ENCODE measurements at places on chromosomes 16 and 17.

- DNase-seq: no peak
Observed at GRCh38 chr17:74603037-74603635, 11.1 kb upstream of the CD300LD start.

DNA sequence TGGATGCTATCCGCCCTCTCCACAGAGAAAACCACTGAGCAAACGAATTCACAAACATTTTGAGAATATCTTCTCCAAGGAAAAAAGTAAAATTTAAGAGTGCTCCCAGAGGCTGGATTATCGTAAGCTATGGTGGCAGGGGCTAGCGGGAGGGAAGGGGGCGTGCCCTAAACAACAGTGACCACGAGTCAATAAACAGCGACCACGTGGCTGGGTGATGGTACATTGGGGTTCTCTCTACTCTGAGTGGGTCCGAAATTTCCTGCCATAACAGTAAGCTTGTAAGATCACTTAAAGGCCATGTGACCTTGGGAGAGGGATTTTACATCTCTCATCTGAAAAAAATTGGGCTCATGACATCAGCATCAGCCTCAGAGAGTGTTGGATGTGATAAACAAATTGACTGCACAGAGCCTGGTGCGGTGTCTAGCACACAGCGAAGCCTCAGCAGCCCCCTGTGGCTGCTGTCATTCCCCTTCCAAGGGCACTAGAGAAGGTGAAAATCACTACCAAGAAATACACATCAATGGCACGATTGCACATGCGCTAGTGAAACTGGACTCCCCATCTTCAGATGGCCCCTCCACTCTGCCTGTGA lies 213.2 kb downstream of the XYLT1 start:
- DNase-seq: no peak

- peak; percentile 63 for DNase-seq
Observed at GRCh38 chr16:56898847-56899246, 33.1 kb upstream of the HERPUD1 start.

GRCh38 chr16:89067677-89068443 lies 25.8 kb upstream of the ACSF3 start:
- DNase-seq: no peak

- DNase-seq: no peak
Observed at GRCh38 chr16:20353379-20353778, 864 bp upstream of the UMOD start.

- no peak for DNase-seq
Observed at GRCh38 chr17:15009087-15009486, 256.0 kb downstream of the PMP22 start.

- no peak for DNase-seq
Observed at GRCh38 chr16:29023279-29024277, 38.7 kb downstream of the LAT start.

DNA sequence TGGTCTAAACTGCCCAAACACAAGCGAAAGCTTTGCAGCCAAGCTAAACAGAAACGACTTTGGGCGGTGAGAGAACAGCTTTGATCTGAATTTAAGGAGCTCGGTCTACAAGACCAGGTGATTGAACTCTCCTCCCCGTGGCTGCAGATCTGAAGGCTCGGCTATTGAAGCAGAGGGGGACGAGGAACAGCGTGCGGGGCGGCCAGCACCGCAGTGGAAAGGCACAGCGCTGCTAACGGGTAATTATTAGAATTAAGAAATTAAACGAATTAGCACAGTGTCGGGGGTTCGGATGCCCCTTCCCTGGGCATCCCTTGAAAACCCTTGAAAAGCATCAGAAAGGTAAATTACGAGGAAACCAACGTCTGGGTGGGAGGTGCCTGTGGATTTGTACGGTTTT lies 431 bp downstream of the TEKT3 start:
- no peak for DNase-seq

GRCh38 chr17:40615841-40616476 lies 31.7 kb downstream of the SMARCE1 start:
- no peak for DNase-seq

- no peak for DNase-seq
Observed at GRCh38 chr17:57532966-57533365, 212.1 kb downstream of the CCDC182 start.

- no peak for DNase-seq
Observed at GRCh38 chr16:12798846-12799245, 4.8 kb downstream of the CPPED1 start.

DNA sequence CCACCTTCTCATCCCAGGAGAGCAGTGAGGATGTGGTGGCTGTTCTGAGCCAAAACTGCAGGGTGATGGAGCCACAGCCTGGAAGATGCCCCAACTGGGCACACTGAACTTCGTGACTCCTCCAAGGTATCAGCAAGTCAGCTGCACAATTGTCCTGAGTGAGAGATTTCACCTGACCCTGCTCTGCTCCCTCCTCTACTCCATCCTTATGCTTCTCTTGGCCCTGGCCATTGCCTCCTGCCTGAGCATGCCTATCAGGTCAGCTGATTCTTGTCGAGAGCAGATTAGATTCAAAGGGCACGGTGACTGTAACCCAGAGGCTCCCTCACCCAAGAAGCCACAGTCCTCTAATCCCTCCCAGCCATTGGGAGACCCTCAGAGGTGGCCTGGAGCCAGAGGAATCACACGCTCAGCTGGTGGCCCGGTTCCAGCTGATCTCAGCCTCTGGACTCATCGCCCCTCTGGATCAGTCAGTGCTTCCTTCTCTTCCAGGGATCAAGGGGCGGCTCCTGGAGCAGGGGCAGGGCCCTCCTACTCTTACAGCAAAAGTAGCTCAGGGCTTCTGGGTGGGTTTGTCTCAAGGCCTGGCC lies 7.0 kb upstream of the CYB561 start:
- no peak for DNase-seq

GRCh38 chr17:67096609-67097008 lies 52.3 kb downstream of the CACNG1 start:
- DNase-seq: no peak

- DNase-seq: no peak
Observed at GRCh38 chr17:36978810-36979564, 30.2 kb downstream of the AATF start.

- DNase-seq: no peak
Observed at GRCh38 chr16:64321066-64321465, 800.8 kb downstream of the CDH11 start.

DNA sequence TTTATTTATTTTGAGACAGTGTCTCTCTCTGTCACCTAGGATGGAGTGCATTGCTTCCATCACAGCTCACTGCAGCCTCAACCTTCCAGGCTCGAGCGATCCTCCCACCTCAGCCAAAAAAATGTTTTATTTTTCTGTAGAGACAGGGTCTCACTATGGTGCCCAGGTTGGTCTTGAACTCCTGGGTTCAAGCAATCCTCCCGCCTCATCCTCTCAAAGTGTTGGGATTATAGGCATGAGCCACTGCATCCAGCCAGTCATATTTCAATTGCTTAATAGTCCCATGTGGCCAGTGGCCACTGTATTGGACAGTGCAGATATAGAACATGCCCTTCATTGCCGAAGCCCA lies 15.3 kb downstream of the TMC7 start:
- DNase-seq: no peak

GRCh38 chr16:58958749-58959148 lies 224.6 kb upstream of the GOT2 start:
- DNase-seq: no peak

GRCh38 chr17:14693382-14693781 lies 392.5 kb downstream of the HS3ST3B1 start:
- no peak for DNase-seq

GRCh38 chr16:53123747-53124146 lies 69.0 kb downstream of the CHD9 start:
- no peak for DNase-seq

DNA sequence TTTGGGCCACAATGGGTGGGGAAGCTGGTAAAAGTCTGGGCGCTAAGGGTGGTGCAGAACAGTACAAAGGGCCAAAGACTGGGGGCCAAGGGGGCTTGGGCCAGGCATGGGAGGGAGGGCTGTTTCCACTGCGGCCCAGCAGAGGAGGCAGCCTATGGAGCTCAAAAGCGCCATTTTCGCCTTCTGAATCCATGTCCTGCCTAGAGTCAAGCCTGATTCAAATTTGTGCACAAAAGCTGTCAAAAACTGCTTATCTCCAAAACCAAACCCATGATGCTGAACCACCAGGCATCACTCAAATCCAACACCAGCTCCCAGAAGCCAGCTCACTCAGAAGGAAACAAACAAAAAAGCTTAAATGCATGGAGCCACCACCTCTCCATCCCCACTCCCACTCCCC lies 16.0 kb downstream of the COG7 start:
- DNase-seq: no peak

DNA sequence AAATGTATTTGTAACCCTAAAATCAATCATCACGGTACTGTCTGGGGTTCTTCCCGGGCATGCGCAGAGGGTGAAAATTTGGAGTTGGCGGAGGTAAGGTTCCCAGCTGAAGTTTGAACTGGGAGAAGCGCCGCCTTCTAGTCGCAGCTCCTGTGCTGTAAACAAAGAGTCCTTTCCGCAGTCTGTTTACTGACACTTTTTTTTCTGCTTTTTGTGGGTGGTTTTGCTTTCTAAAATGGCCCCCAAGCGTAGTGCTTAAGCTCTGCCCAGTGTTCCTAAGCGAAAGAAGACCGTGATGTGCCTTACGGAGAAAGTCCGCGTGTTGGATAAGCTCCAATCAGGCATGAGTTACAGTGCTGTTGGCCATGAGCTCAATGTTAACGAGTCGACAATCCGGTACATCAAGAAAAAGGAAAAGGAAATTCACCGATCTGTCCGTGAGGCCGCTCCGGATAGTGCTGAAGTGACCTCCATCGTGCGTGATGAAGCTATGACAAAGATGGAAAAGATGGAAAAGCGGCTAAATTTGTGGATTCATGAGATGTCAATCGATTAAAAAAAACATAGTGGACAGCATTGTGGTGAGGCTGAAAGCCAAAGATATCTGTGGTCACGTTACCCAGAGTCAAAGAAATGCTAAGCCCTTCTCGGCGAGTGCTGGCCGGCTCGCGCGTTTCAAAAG lies 570 bp upstream of the CFDP1 start:
- peak; percentile 83 for DNase-seq

- DNase-seq: no peak
Observed at GRCh38 chr16:27405546-27406451, 3.8 kb downstream of the IL21R start.

GRCh38 chr16:12390074-12390605 lies 413.5 kb downstream of the CPPED1 start:
- DNase-seq: no peak

GRCh38 chr16:69566981-69567680 lies 1.4 kb downstream of the NFAT5 start:
- DNase-seq: peak; percentile 45

DNA sequence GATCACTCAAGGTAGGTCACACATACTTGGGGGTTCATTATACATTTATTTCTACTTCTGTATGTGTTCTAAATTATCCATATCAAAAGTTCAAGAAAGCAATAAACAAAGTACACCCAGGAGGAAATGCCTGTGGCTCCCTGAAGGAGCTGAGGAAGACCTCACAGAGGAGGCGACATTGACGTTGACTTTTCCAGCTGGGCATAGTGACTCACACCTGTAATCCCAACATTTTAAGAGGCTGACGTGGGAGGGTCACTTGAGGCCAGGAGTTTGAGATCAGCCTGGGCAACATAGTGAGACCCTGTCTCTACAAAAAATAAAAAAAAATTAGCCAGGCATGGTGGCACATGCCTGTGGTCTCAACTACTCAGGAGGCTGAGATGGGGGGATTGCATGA lies 16.3 kb downstream of the ITGAD start:
- DNase-seq: no peak

DNA sequence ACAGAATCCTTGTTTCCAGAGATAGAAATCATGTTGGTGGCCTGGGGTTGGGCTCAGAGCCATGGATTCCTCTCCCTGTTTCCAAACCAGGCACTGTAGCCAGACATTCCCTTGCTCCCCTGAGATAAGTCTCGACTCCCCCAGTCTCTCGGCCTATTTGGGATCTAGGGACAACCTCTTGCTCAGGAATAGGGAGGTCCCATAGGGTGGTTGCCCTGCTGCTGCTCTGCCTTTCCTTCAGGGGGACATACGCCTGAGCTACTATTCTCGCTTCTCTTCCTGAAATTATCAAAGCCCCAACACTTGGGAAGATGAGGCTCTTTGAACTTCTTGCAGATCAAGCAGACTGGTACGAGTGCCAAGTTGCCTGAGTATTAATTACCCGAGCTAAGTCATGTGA lies 58.0 kb downstream of the TBX4 start:
- no peak for DNase-seq

DNA sequence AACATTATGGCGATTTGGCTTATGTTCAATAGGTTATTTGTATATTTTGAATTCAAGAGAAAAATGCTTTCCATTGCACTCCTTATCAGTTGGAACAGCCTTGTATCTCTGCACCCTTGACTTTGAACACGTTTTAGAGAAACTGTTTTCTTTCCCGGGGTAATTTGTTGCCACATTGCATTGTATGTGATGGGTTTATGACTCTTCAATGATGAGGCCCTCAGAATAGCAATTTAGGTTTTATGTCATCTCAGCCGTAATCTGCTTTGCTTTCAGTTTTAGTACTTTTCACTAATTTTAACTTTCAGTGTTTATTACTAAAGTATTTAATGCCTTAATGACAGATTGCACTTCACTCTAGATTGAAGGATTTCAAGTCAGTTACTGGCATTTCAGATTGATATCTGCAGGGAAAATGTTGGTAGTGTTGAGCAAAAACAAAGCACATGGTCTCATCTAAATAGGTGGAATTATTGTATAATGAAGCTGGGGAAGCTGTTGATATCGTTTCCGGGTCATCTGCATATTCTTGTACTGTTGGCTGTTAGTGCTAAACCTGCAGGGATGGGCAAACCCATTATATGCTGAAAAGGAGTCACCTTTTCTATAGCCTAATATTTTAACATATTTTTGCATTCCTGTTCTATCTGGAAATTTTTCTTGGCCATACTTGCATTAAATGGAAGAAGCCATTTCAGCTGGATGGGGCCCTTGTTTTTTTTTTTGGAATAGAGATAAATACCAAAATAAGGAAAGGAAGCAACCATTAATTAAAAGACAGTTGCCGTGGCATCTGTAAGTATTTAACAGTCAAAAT lies 2.0 kb downstream of the LUC7L3 start:
- DNase-seq: peak; percentile 61

GRCh38 chr17:26818736-26819135 lies 475.2 kb upstream of the WSB1 start:
- DNase-seq: no peak

GRCh38 chr16:3029491-3030221 lies 5.8 kb downstream of the THOC6 start:
- peak; percentile 65 for DNase-seq

- DNase-seq: peak; percentile 36
Observed at GRCh38 chr17:78979780-78980623, at the start of gene LGALS3BP. LGALS3BP (minus strand) TSS chr17:78979923; CDS start chr17:78977191, 2,732 bp downstream.

DNA sequence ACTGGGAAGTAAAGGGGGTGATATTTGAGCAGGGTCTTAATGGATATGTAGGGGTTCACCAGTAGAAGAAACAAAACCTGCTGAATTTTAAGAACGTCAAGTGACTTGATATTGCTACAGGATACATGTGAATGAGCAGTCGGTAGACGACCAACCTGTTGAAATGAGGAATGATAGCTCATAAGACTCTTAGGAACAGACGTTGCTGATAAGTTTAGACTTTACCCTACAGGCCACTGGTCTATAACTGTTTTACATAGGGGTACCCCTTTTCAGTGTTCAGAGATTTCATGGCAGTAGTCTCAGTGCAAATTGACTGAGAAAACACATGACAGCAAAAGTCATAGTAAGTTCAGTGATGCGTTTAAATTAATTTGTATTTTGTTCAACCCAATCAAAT lies 45.9 kb downstream of the TMEM114 start:
- DNase-seq: no peak

GRCh38 chr17:78407387-78408000 lies 29.0 kb downstream of the PGS1 start:
- DNase-seq: no peak

- DNase-seq: no peak
Observed at GRCh38 chr17:47239967-47240651, 13.5 kb upstream of the ITGB3 start.

- no peak for DNase-seq
Observed at GRCh38 chr17:74785096-74785980, 9.2 kb upstream of the NAT9 start.

Data from GM13977 (cell line).